ENCODE measurements at places on chromosomes 4 and X.

GRCh38 chr4:40399578-40399977, 64.4 kb downstream of the CHRNA9 start:
- DNase-seq: no peak

GRCh38 chrX:10023821-10024220, 56.7 kb downstream of the CLDN34 start:
- no peak for DNase-seq

- no peak for DNase-seq
Measured at GRCh38 chrX:54397113-54397512, 39.3 kb upstream of the WNK3 start.

DNA sequence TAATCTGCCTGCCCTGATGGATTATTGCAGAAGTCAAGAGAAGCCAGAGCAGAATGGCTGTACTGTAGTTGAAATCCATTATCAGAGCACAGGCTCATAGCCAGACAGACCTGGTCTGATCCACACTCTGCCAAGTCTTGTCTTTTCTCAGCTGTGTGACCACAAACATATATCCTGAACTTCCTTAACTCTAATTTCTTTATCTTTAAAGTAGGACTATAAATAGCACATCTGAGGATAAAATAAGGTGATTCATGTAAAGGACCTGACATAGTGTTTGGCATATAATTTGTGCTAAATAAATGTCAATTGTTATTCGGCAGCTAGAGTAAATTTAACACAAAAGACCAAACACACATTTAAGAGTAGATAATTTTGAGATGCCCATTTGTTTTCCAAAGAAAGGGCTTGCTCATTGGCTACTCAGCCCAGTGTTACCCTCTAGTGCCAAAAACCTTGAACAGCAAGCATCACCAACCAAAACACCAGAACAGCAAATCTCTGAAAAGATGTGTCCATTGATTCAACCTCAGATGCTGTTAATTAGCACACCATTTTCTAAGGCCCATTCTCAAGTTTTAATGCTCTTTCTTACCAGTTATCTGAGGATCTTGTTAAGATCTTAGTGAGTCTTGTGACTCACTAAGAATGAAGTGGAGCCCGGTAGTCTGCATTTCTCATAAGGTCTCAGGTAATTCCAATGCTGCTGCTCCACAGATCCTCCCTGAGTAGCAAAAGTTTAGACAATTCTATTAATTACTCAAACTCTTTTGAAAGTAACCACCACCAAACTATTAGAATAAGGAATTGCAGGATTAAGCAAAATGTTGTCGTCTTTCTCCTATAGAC, 108.8 kb downstream of the HHIP start:
- no peak for DNase-seq

GRCh38 chrX:97547877-97548578, 664.3 kb downstream of the RPA4 start:
- no peak for DNase-seq

DNA sequence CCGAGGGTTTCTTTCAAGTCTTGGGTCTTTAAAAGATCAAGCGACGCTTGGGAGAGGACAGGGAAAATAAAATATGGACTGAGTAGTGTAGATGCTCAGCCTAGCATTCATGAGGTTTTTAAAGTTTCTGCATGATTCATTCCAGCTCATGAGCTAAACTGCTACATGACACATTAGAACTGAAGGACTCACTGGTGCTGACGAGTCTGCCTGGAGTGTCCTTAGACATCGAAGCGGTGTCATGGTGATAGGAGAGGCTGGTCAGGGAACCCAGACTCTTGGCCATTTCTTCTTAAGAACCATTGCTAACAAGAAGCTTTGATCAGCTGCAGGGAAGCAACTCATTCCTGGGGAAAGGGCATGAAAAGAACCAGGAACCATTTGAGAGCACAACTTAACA, 158.6 kb downstream of the TRIML1 start:
- DNase-seq: no peak

GRCh38 chr4:12221031-12221430, 792.3 kb upstream of the HS3ST1 start:
- DNase-seq: no peak
